H54 (cell line): ENCODE measurements at places on chromosomes 12 and 14.

DNA sequence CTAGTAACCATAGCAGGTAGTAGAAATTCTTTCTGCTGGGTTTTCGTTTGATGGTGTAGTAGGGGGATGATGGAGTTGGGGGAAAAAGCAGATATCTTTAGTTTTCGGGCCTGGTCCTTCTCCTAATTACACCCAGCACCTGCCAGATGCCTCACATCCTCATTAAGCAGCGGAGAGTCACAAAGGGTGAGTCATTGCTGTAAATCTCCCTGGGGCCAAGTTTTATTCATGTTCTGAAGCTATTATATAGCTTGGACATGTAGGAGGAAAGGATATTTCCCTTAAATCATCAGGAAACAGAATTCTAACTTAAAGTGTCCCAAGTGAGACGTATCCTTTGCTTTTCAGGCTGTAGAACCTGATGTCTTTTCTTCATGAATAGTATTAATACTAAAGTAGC, 4.9 kb upstream of the NECAP1 start:
- no peak for DNase-seq

DNA sequence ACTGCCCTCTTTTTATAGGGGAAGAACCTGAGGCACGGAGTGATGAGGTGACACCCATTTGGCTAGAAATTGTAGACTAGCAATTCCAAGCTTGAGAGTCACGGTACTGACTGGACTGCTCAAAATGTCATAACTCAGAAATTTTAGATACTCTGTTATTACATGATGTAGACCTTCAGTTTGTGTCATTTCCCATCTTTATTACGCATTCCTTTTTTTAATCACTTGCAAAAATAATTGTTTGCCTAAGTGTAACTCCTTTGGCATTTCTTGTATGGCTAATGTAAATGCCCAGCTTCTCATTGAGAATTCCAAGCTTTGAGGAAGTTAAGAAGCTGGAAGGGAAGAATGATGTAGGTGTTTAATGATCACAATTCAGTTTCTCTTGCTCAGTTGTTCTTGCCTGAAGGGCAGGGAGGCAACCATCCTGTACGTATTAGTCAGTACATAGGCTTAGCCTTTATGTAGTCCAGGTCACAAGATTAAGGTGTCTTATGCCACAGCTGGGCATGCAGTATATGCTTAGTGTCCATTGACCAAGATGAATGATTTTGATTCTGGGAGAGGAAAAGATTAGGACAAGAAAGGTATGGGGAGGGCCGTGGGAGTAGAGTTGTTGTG, 68.2 kb upstream of the EVL start:
- DNase-seq: no peak

- DNase-seq: no peak
Observed at GRCh38 chr12:93166541-93167307, 211.0 kb upstream of the NUDT4 start.

DNA sequence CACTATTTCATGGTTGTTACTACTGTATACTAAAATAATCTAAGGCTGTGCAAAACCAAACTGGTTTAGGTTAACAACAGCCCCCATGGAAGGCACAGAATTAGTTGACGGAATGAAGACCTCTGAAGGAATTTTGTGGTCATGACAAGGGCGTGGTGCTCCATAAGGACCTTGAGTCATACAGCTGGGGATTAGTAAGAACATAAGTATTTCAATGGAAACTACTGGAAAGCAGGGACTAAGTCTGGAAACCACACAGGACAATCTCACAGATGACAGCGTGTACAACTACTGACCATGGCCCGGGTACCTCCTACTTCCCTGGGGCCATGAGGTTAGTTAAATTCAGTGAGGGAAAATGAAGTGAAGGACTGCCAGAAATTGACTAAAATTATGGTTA, 98.5 kb upstream of the PLEKHA5 start:
- peak; percentile 49 for DNase-seq
